ENCODE measurements at places on chromosomes 3 and 15.

DNA sequence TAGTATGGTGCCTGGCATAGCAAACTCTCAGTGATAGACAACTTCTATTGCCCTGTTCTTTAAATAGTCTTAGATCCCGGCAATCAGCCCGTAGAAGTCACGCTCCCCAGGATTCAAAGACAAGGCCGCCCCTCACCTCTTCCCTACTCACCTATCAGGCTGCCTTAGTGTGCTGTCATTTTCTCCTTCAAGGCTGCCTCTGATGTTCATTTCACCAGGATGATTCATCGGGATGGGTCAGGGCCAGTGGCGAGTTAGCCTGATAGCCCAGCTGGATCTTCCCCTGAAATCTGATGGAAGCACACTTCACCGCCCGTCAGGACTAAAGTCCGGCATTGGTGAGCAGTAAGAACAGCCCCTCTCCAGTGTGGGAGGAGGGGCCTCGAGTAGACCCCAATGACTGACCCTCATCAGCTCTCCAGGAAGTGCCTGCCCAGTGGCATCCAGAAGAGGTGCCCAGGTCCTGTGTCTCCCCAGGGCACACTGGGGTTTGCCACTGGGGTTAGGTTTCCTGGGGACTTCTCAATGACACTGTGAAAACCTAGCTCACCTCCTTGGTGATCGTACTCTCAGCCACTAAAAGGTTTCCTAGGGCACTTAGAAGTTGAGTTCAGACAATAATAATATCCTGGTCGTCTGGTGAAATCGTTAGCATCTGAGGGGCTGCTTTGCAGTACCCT, 37.5 kb downstream of the TPM1 start:
- DNase-seq = no peak

- DNase-seq = no peak
Measured at GRCh38 chr3:179430277-179430870, 20.9 kb downstream of the GNB4 start.

DNA sequence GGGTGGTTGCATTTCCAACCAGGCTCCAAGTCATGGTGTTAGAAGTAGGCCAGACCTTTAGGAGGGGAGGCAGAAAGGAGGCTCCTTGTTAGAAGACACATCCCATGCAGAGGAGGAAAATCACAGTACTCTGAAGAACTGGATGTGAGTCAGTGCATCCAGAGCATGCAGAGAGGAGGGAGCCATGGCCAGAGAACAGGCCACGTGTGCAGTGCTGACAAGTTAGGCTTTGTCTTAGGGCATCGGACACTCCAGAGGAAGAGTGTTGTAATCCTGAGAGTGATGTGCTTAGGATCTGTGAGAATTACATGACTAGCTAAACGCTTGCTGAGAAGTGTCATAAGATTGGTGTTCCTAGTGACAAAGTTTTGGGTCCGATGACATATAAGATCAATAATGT, 456.5 kb upstream of the THRB start:
- DNase-seq = no peak

GRCh38 chr3:105674437-105675065, 194.3 kb downstream of the CBLB start:
- no peak for DNase-seq

DNA sequence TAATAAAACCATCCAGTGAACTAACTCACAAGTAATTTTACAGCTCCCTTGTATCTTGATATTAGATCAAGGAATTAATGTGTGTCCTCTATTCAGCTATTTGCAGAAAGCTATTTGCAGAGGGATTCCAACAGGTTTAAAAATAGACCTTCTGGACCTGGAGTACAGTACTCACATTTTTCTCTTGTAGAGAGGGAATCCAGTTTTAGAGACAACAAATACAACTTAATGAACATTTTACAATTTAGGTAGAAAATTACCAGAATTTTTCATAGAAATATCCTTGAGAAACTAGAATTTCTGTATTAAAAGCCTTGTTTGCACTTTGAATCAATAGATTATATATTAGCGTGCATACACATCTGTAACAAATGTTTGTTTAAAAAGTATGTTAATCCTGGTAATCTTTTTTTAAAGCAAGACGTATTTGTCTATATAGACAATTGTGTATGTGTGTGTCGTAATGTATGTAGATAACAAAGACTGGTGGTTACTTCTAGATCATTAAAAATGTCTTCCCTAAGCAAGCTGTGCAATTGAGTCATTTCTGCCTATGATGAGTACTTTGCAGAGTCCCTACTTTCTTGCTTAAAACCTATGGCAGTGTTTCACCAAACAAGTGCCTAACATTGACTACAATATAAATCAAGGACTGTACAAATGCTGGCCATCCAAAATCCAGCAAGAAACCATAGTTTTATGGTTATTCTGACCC, 57.9 kb downstream of the PPP2R3A start:
- no peak for DNase-seq

GRCh38 chr15:57923750-57924149, 141.8 kb downstream of the ALDH1A2 start:
- no peak for DNase-seq

DNA sequence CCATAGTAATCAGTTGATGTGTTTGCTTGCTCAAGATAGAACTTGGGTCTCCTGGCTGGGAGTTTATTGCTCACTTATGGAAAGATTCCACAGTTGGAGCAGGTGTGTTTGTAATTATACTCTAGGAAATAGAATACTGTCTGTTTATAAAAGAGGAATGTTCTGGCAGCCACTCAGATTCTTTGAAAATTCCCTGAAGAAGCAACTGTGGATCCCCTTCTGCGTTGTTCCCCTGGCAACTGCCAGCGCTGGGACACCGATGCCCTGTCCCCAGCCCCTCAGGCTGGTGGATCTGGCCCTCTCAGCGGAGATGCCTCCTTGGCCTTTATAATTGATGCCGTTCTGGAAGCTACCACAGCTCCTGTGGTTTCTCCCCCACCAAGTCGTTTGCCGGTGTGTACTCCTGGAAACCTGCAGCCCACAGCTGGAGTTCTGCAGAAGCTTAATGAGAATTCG, 225.9 kb downstream of the ITPR1 start:
- DNase-seq = peak; percentile 59

DNA sequence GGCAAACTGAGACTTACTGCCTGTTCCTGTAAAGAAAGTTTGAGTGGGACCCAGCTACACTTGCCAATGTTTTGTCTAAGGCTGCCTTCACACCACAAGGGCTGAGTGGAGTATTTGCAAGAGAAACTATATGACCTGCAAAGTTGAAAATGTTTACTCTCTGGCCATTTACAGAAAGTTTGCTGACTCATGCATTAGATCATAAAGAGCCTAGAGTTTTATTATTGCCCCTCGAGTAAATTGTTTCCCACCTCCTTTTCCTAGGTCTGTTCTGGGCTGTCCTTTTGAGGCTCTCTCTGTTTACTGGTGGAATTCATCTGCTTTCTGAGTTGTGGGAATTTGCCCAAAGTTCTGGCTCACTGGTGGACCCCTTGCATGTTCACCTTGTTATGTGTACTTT, 6.7 kb upstream of the PROK2 start:
- no peak for DNase-seq

GRCh38 chr3:100063929-100064461, 50.3 kb downstream of the FILIP1L start:
- DNase-seq = no peak

DNA sequence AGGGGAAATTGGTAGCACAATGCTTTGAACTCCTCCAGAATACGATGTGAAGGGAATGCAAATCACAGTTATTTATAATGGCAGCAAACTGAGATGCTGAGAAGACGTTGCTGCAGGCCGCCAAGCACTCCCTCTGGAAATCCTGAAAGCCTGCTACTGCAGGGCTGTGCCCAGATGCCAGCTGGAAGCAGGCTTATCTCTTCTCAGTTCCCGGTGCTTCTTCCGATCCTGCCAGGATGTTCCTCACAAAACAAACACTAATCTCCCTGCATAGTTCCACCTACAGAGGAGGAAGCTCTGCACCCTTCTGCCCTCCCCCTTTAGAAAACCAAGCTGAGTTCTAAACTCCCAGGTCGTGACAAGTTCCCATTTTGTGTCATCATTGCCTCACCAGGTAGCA, 201.7 kb upstream of the BCL6 start:
- no peak for DNase-seq

GRCh38 chr15:72840114-72840513, 56.6 kb upstream of the ADPGK start:
- DNase-seq = no peak

- DNase-seq = no peak
Measured at GRCh38 chr15:25882466-25882865, 19.3 kb upstream of the ATP10A start.

- DNase-seq = no peak
Measured at GRCh38 chr15:38378161-38378560, 75.8 kb upstream of the FAM98B start.

GRCh38 chr3:159786489-159787177, 202.0 kb upstream of the IL12A start:
- no peak for DNase-seq

Measured in fibroblast of skin of left quadriceps (primary cell).